Progenitor cell of endocrine pancreas (in vitro differentiated cells): ENCODE measurements at places on chromosomes 1 and 21. TPM values are rescaled to one million over a fixed set of nuclear protein-coding genes. Genes with fewer than 3 reads are reported as not detected.

DNA sequence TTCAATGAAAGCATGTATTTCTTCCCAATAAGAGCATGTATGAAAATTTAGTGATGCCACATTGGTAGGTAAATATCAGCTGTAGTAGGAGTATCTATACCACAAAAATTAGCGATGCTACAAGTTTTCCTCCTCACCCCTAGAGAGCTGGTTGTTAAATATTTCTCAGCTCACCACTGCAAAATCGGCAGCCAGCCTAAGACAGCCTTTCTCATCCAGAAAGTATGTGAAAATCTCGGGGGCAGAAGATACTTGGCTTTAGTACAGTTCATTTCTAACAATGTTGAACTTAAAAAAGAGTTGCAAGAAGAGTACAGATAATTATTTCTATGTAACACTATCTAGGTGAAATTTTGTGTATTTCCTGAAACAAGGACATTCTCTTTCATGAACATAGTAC lies 235.4 kb downstream of the TPR start:
- no peaks in the 10 kb centered on the region for H3K4me1 ChIP-seq
- no peak overlapping the region for H3K27ac ChIP-seq
- no peaks in the 10 kb centered on the region for H3K36me3 ChIP-seq
- no peaks in the 10 kb centered on the region for H3K27me3 ChIP-seq
- DNase-seq: no peak
- H3K4me3 ChIP-seq: no peak overlapping the region

CBR3 gene
- not detected in 2 replicates for total RNA-seq

GRCh38 chr1:28891256-28891655 lies 23.1 kb upstream of the EPB41 start:
- H3K4me1 ChIP-seq: peaks cover 2% of the 10 kb centered on the region
- H3K27me3 ChIP-seq: peaks cover 10% of the 10 kb centered on the region
- no peaks in the 10 kb centered on the region for H3K36me3 ChIP-seq
- no peak overlapping the region for H3K4me3 ChIP-seq
- no peak overlapping the region for H3K27ac ChIP-seq

- no peak overlapping the region for H3K4me3 ChIP-seq
- peaks cover 51% of the 10 kb centered on the region for H3K4me1 ChIP-seq
- H3K36me3 ChIP-seq: no peaks in the 10 kb centered on the region
Measured at GRCh38 chr1:85148524-85149250, 52.1 kb downstream of the SYDE2 start.

GRCh38 chr1:3676581-3677470 lies 24.5 kb downstream of the TP73 start:
- DNase-seq: no peak
- H3K36me3 ChIP-seq: no peaks in the 10 kb centered on the region
- H3K27ac ChIP-seq: no peak overlapping the region
- H3K27me3 ChIP-seq: peaks cover 32% of the 10 kb centered on the region
- peaks cover 3% of the 10 kb centered on the region for H3K4me1 ChIP-seq

- peaks cover 16% of the 10 kb centered on the region for H3K4me1 ChIP-seq
- H3K36me3 ChIP-seq: peaks cover 3% of the 10 kb centered on the region
- no peak overlapping the region for H3K4me3 ChIP-seq
Measured at GRCh38 chr1:26283871-26284596, 4.1 kb downstream of the SH3BGRL3 start.

TNNT2 gene
- 1.9 and 2.3 TPM in 2 replicates for total RNA-seq
